ENCODE measurements at places on chromosomes 7 and 10.
A peak's percentile ranks its signal among the peaks of the same experiment; 100 is the strongest.

GRCh38 chr7:24831240-24831639 is 74.0 kb upstream of the GSDME start:
- no peak for DNase-seq

- no peak for DNase-seq
Observed at GRCh38 chr7:35365523-35365922, 111.6 kb upstream of the TBX20 start.

DNA sequence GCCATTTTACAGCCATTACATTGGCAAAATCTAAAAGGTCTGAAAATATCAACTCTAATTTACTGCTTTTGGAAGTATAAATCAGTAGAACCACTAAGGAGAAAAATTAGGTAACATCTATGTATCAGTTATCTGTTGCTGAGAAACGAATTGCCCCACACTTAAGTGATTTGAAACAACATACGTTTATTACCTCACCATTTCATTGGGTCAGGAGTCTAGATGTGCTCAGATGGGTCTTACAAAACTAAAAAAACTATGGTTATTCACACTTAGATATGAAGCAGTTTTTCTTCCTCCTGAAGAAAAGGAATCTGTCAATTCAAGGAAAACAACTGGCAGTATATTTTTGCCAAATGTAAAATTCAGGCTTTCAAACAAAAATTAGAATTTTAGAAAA is 80.1 kb upstream of the APBB1IP start:
- DNase-seq = no peak

DNA sequence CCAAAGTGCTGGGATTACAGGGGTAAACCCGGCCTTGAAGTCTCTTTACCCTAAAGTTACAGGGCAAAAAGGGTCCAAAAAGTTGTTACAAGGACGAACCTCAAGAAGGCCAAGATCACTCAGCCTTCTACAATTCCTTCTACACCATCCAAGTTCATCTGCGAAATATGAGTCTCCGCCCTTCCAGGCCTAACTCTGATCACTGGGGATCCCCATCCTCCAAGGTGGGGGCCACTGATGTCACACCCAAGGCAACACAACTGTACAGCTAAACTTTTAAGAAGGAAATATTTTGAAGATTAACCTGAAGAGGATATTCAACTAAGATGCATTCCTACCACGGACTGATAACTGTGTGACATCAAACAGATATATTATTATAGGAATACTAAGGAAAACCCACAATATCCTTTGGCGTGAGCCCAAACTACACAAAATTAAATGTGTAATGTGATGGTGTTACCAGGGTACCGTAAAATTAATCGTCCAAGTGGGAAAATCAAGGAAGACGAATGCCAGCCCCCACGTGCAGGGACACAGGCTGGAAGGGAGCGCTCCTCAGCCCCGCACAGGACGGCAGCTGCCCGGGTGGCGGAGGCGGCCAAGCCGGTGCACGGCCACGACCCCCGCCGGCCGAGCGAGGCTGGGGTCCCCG is 1.0 kb downstream of the PAXIP1 start:
- no peak for DNase-seq

GRCh38 chr10:33067481-33067880 is 109.5 kb upstream of the ITGB1 start:
- no peak for DNase-seq

- no peak for DNase-seq
Observed at GRCh38 chr7:2923886-2924574, 79.9 kb upstream of the GNA12 start.

- no peak for DNase-seq
Observed at GRCh38 chr10:28530751-28531150, 2.2 kb upstream of the WAC start.

DNA sequence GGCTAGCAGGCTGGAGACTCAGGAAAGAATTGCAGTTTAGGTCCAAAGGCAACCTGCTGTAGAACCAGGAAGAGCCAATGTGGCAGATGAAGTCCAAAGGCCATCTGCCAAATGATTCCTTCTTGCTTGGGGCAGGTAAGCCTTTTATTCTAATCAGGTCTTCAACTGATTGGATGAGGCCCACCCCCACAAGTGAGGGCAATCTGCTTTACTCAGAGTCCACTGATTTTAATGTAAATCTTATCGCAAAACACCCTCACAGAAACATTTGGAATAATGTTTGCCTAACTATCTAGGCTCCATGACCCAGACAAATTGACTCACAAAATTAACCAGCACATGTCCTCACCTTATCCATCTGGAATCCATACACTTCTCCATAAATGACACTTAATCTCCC is 7.8 kb downstream of the GIMAP8 start:
- no peak for DNase-seq

DNA sequence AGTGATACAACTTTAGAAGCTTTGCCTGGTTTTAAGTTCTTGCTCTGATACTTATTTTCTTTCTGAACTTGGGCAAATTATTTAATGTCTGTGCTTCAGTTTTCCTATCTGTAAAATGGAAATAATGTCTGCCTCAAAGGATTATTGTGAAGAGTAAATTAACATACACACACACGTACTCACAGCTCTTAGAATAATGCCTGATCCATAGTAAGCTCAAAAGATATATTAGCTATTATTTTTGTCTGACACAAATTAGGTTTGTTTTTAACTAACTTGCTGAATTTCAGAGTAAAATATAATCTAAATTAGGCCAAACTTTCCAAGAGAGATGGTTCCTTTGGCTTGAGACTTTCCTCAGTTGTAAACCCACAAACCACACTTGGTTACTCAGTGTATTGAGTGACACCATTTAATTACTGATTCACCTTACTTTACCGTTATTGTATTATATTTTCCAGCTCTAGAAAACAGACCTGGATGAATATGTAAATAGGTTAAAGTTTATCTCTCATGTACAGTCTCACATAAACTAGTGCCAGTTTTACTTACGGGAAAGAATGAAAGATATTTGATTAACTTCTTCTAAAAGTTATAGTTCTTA is 50.4 kb downstream of the VTI1A start:
- no peak for DNase-seq

- no peak for DNase-seq
Observed at GRCh38 chr10:15735763-15736162, 16.0 kb upstream of the ITGA8 start.

- DNase-seq = no peak
Observed at GRCh38 chr10:21824409-21824808, 179.1 kb downstream of the DNAJC1 start.

GRCh38 chr7:98240961-98241673 is 10.9 kb downstream of the TECPR1 start:
- DNase-seq = no peak

DNA sequence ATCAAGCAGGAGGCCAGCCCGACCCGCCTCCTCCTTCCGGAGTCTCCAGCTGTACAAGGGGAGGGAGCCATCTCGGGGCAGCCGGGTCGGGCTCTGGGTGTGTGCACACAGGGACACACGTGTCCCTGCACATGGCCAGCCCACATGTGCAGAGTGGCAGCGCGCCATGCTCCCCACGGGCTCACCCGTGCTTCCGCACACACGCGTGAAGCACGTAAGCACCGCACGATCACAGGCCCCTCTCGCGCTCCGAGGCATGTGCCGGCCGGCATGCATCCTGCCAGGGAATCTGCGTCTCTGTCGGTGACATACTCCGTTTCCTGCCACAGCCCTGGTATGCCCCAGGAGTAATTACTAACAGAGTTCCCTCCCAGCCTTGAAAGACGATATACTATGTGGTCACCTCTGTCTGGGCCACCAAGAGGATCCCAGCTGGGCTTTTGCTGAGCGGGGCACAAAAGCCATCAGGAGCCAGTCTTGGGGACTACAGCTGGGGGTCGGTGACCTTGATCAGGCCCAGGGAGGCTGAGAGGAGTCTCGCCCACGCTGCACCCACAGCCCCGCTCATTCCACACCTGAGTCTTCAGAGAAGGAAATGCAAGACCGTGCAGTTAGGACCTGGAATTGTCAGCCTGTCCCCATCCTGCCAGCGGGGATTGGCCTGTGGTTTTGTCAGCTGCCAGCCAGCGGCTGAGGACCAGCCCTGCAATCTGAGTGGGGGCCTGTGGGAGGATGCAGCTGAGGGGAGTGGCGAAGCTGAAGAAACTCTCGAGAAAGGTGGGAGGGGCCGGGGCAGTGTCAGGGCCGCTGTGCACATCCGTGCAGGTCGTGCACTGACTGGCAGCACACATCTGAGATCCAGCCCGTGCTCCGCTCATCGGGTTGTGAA is 11.0 kb upstream of the LFNG start:
- DNase-seq = peak; percentile 78

DNA sequence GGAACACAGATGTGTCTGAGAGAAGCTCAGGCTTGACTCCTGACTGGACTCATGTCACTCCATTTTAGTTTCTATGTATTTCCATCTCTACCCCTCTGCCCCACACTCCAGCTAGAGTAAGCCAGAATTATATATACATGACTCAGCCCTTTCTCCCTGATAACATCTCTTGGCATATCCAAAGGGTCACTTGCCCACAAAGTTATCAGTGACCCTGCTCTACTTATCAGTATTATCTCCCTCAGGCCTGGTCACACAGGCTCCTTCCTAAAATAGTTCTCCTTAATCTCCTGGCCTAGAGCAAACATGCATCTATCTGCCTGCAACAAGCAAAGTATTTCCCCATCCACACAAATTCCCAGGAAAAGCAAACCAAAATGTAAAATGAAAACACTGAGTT is 598.3 kb downstream of the SUGCT start:
- no peak for DNase-seq

GRCh38 chr7:140214075-140214684 is 37.4 kb upstream of the KDM7A start:
- DNase-seq = no peak

GRCh38 chr10:1169981-1170866 is 114.0 kb downstream of the WDR37 start:
- no peak for DNase-seq

DNA sequence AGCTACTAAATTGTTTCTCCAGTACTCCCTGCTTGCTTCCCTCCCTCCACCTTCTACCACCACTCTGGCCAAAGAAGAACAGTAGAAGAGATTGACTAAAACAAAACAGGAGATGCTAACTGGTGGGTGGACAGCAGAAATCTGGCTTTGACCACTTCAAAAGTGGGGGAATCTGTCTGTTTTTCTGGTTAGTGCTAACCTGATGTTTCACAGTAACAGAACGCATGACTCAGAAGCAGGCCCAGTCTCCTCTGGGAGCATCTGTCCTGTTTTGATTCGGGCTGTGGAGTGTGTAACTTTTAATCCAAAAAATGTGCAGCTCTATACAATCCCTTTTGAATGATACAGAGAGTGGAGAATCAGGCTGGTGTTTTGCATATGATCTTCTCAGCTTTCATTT is 32.7 kb upstream of the ZNF438 start:
- no peak for DNase-seq

DNA sequence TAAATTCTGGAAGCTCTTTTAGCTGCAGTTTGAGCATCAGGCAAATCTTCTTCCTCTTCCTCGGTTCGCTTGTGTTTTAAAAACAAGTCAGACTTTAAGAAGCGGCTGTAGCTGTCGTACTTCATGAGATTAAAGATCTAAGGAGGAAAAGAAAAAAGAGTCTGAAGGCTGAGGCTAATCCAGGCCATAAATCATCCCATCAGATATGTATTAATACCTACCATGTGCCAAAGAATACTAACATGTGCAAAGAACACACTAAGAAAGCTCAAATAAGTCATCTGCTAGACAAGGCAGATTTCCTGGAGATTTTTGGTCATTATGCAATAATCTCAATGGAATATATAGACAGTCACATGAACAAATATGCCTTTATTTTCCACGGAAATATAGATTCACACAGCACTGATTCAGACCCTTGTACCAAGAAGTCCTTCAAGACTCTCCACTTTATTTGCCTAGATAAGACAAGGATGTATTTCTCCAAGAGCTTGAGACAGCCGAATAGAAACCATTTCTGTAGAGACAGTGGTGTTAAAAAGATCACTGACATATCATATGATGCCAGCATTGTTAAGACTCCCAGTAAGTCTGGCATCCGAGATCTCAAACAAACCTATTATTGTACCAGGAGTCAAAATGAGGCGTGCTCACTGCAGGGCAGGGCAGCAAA is 42.3 kb downstream of the RGS10 start:
- no peak for DNase-seq
